ENCODE measurements at places on chromosomes 3 and 15. TPM values are rescaled to one million over a fixed set of nuclear protein-coding genes. Genes with fewer than 3 reads are reported as not detected.

GRCh38 chr15:69871511-69872134, 226.1 kb downstream of the TLE3 start:
- DNase-seq: no peak

DNA sequence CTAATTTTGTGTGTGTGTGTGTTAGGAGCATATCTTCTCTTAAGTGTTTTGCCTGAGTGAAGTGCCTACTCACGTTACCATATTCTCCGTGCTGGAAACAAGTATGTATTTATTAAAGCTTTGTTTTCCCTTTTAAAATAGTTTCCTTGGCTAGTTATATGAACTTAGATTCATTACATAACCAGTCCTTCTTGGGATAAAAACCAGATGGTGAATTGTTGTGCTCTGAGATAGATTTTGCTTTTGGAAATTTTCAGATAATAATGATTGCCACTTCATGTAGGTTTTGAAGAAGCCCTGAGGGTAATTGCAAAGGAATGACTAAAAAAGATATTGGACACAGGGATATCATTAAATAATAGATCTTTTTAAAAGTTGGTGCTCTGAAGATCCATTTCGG, 390.2 kb upstream of the SGO1 start:
- no peak for DNase-seq

DNA sequence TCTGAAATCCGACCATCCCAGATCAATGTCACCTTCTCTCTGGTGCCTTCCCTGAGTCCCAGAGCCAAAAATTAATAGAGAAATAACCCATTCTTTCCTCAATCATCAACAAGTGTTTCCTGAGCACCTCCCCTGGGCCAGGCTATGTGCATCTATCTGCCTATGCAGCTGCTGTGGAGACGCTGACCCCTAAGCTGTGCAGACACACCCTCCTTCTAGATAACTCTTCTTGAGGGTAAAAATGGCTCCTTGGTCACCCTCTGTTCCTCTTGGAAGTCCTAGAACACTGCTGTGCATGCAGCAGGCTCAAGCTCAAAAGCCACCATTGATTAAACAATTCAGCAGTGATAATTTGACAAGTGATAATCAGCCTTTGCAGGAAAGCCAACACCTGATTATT, 18.4 kb downstream of the CA12 start:
- DNase-seq: no peak

DNA sequence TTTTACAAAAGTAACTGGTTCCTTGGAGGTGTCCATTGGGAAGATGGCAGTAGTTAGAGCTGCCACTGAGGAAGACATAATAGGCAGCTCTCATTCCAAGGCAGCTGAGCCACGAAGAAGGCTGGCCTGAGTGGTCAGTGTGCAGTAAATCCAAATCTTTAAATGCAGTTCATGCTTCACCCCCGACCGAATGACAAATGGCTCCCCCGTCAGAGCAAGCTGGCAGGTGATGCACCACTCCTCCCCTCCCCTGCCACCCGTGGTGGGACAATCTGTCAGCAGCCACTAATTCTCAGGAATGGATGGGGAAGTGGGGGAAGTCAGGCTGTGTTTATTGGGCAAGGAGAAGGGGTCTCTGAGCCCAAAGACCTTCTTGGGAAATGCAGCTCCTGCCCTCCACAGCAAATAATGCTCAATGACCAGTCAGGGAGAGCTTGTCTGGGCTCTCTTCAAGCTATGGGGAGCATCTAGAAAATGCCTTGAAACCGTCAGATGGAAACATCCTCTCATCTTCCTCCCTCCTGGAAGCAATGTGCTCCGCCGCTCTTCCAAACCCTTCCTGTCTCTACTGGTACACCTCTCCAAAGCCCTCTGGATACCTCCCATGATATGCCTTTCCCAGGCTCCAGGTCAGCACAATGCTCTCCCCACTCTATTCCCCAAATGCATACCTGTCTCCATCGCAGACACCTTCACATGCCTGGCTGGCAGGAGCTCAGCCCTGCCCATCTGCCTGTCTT, 65.4 kb downstream of the LIPC start:
- no peak for DNase-seq

DNA sequence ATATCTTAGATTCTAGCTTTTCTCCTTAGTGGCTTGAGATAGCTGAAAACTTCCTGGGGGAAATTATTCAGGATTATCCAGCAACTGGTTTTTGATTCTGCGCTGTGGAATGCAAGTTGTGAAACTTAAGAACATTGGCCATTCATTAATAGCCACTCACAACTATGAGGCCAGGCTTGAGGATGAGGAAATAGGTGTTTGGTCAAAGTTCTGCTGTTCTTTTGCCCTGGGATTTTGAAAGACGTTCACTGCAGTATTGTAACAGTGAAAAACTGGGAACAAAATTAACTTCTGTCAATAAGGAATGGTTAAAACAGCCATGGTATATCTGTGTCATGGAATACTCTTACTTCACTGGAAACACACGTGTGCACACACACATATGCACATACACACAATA, 44.1 kb downstream of the CTXND1 start:
- DNase-seq: peak; percentile 6

- no peak for DNase-seq
These were observed 54.1 kb upstream of the ATP2C1 start for GRCh38 chr3:130839813-130840212.

GRCh38 chr3:134344560-134344959, 29.7 kb downstream of the AMOTL2 start:
- no peak for DNase-seq

GRCh38 chr3:81863756-81864155, 102.3 kb upstream of the GBE1 start:
- no peak for DNase-seq

- no peak for DNase-seq
These were observed 36.4 kb downstream of the CLASP2 start for GRCh38 chr3:33681667-33682066.

- DNase-seq: peak; percentile 98
These were observed 2.1 kb downstream of the SLC41A3 start for GRCh38 chr3:126081618-126082361.

DNA sequence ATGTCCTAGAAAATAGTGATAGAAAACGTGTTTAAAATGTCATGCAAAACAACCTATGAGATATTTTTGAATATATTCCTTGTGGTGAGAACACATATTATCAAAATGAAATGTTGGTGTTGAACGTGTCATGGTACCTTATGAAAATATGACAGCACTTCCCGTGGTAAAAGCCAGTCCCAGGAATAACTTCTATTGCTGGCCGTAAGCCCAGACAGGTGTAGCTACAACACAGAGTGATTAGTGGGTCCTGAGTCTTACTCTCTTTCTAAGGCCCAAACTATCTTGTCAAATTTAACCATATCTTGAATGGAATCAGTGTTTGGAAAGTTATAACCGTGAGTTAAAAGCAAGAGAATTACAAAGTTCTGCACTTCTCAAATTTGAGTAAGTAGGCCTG, 24.1 kb downstream of the RARB start:
- DNase-seq: no peak

GRCh38 chr3:71419369-71419768, 164.2 kb downstream of the FOXP1 start:
- no peak for DNase-seq

DNA sequence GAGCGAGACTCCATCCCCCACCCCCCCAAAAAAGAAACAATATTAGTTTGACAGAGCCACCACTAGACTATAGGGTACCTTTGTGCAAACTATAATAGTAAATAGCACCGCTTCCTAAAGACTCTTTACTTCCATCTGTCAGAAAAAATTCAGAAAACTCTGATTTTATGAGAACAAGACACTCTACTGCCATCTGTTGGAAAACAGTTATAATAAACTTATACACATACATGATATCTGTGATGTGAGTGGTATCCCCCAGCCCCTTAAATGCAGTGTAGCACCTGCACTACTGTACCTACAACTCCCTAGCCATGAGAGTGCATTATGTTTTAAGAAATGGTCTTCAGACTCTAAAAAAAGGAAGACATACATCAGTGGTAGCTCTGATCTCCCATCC, 47.1 kb upstream of the CTDSPL start:
- DNase-seq: no peak

- DNase-seq: no peak
These were observed 166.2 kb upstream of the NDN start for GRCh38 chr15:23853286-23853685.

DNA sequence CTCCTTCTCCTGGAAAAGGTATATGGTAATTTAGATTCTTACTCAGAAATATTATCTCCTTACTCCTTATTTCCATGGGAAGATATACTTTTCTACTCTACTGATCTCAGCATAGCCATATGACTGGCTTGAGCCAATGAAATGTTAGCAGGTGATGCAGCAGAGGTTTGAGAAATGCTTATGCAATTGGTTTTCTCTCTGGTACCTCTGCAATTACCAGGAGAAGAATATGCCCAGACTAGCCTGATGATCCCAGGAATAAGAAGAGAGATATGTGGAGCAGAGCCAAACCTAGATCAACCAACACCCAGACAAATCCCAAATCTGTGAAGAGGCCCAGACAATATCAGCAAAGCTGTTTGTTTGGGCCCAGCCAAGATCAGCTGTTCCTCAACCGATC, 33.2 kb upstream of the CAPN7 start:
- DNase-seq: no peak

DNA sequence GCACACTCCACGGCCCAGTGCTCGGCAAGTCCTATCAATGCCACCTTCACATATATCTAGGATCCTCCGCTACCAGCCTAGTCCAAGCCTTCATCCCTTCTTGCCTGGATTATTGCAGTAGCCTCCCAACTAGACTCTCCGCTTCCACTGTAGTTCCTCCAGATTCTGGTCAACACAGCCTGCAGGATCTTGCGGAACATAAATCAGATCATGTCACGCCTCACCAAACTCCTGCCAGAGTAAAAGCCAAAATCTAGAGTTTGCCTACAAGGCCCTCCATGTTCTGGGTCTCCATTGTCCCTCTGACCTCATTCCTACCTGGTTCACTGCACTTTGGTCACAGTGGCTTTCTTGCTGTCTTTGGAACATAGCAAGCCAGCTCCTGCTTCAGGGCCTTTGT, 3.6 kb downstream of the BDH1 start:
- DNase-seq: no peak

DNA sequence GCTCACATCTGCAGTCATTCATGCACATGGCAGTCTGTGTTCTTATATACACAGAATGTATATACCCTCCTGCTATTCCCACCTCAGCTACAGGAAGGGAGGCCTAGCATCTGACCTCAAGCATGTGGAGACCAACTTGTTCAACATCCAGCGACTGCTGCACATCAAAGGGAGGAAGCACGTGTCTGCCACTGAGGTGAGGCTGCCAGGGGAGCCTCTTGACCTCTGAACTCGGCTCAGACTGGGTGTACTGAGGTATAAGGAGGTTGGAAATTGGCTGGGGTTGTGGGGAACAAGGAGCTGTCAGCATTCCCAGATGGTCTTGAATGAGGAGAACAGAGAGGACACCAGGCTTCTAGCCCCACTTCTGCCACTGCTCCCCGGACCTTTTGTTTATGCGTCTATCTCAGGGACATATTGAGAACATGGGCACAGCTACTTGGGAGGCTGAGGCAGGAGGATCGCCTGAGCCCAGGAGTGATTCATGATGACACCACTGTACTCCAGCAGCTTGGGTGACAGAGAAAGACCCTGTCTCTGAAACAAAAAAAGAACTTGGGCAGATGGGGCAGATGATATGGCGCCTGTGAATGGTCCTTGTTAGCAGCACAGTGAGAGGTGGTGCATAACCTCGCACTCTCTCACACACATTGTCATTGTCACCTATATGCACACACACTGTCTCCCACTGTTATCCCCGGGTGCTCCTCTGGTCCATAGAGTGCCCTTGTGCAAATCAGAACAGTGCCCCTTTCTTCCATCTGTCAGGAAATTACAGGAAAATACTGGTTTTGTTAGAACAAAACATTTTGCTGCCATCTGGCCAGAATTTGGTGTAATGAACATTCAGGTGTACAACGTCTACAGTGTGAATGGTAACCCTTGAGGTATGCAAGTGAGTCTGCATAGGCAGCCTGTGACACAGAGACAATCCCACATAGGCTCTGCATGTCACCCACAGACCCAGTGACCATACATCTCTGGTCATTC, 5.4 kb downstream of the VILL start:
- no peak for DNase-seq

DNA sequence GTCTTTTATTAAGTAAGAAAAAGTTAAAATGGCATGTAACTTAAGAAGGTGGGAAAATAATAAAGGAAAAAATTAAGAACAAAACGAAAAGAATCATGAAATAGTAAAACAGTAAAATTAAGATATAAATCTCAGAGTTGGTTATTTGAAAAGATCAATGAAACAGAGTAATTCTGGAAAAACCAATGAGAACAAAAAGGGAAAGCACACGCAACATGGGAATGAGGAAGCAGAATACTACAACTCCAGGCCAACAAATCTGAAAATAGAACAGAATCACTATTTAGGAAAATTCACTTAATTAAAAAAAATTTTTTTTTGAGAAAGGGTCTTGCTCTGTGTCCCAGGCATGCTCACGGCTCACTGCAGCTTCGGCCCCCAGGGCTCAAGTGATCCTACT, 30.7 kb downstream of the WHAMM start:
- no peak for DNase-seq

DNA sequence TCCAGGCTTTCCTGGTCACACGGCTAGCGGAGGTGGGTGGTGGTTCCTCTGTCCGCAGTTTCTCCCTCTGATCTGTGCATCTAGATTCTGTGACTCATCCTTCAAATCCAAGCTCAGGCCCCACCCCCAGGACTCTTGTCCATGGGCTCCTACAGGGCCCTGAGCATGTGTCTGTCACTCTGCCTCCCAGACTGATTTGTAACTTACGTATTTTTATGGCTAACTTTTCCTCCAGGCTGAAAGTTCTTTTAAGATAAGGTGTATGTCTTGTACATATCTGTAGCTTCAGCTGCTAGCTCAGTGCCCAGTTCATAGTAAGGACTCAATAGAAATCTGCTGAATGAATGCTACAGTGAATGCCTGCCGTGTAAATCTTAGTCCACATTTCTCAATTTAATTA, 8.0 kb downstream of the ESYT3 start:
- peak; percentile 51 for DNase-seq

DNA sequence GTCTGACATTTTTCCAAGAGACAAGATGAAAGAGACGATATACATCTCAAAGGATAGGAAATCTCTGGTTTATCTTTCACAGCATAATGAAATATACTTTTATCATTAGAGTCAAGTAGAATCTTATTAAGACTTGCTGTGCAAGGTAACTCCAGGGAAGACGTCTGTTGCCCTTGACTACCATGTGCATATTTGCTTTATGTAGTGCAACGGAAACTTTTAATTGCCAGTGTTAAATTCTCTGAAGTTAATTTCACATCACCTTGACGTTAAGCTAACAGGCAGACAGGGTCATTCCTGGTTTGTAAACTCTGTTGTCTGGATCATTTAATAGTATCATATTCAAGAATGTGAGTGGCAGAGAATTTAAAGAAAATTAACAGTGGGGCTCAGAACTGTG, 82.8 kb downstream of the LRTM1 start:
- no peak for DNase-seq

GRCh38 chr3:52442409-52443267, 2.3 kb downstream of the SEMA3G start:
- DNase-seq: no peak

GRCh38 chr3:52925405-52926313, 28.3 kb upstream of the STIMATE start:
- no peak for DNase-seq

CXCR6 gene
- not detected for total RNA-seq

OR5K2 gene
- not detected for total RNA-seq

SCAANT1 gene
- total RNA-seq: not detected

TBCCD1 gene
- total RNA-seq: 13.2 TPM

MST1 gene
- 7.7 TPM for total RNA-seq

NR2F2 gene
- total RNA-seq: 11.6 TPM

GABRR3 gene
- not detected for total RNA-seq
